ENCODE measurements at places on chromosomes 5 and 9. TPM values are rescaled to one million over a fixed set of nuclear protein-coding genes. Genes with fewer than 3 reads are reported as not detected.

GRCh38 chr5:8857051-8857450 lies 688.8 kb downstream of the SEMA5A start:
- DNase-seq = no peak

GRCh38 chr9:119273325-119273904 lies 95.8 kb downstream of the BRINP1 start:
- no peak for DNase-seq

GRCh38 chr5:144298658-144299057 lies 128.0 kb downstream of the KCTD16 start:
- no peak for DNase-seq

CENPK gene
- 22.8 TPM for polyA plus RNA-seq

C5orf58 gene
- 0.56 TPM for polyA plus RNA-seq

DNA sequence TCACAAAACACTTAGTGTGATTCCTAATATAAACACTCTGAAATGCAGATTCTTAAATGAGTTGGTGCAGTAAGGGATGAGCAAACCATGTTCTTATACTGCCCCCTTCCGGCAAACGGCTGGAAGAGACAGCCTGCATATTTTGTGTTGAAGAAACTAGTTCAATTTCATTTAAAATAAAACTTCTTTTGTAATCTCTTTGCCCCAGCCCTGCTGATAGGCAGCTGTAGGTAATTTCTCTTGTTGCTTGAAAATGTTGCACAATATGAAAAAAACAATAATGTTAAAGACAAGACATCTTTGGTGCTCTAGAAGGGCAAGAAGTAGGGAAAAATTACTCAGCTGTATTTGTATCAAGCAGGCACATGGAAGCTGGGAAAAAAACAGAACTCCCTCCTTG lies 89.7 kb upstream of the CCNG1 start:
- peak; percentile 49 for DNase-seq

RAI14 gene
- 26.7 TPM for polyA plus RNA-seq

MLANA gene
- polyA plus RNA-seq = 8.2 TPM

DNA sequence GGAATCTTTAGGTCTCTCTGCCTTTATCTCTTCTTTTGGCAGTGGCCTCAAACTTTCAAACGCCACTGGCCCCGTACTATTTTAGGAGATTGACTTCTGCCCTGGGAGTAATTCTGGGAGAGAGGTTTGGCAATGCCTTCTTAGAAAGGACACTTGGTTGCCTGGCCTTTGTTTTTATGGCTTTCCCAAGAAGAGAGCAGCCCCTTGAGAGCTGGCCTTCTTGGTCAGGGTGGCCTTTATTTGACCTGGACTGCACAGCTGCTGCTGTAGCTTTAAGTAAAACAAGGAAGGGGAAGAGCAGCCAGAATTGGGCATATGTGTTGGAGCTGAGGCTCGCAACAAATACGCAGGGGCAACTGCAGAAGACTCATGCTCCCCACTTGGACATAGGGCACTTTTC lies 60.8 kb downstream of the PTPN3 start:
- DNase-seq = peak; percentile 11

DNA sequence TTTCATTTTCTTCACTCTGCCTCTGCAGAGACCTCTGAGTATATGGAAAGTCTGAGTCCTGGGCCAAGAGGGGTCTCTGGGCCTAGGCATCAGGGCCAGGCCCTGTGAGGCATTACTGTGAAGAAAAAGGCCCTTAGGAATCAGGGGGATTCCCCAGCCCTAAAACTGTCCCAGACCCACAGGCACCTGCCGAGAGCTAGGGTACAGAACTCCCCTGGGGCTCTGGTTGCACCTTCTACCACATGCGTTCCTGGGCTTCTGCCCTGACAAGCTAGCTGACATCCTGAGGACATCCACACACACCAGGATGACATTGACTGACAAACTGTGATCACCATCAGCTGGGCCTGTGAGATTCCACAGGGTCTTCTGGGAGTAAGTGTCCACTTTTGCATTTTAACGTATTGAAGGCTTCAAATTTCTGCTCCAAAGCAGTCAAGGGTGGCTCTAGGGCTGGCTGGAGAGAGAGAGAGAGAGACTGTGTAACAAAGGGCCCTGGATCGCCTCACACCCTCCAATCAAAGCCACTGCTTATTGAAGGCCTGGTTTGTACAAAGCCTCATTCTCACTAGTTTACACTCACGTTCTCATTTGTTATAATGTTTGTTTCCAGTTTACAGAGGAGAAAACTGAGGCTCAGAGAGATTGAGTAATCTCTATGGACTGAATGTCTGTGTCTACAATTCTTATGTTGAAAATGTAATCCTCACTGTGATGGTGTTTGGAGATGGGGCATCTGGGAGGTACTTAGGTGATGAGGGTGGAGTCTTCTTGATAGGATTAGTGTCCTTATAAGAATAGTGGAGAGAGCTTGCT lies 45.1 kb downstream of the TGFBI start:
- no peak for DNase-seq

DNA sequence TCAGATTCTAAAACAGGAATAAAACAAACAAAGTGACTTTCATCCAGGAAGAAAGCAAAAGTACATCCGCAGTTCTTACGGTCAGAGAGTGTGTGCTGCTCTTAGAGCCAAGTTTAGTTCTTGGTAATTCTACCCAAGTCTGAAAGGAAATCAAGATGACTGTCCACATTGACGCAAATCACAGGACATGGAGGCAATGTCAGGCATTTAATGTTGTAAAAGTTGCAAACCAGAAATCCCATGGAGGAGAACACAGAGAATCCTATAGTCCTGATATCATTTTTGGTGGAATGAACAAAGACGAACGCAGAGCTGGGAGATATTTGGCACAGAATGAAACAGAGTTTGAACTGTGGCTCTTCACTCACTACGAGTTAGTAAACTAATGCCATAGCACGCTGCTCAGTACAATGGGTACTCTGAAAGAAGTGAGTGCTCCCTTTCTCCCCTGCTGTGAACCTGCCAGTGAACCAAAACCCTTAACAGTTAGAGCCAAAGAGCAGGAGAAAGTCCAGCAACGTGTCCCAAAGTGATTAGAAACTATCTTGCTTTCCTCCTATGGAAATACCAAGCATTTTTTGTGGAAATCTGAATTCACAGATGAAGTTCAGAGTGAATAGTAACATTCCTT lies 74.3 kb downstream of the MUSK start:
- peak; percentile 85 for DNase-seq

- no peak for DNase-seq
Observed at GRCh38 chr9:134247918-134248631, 78.2 kb upstream of the RXRA start.

DNA sequence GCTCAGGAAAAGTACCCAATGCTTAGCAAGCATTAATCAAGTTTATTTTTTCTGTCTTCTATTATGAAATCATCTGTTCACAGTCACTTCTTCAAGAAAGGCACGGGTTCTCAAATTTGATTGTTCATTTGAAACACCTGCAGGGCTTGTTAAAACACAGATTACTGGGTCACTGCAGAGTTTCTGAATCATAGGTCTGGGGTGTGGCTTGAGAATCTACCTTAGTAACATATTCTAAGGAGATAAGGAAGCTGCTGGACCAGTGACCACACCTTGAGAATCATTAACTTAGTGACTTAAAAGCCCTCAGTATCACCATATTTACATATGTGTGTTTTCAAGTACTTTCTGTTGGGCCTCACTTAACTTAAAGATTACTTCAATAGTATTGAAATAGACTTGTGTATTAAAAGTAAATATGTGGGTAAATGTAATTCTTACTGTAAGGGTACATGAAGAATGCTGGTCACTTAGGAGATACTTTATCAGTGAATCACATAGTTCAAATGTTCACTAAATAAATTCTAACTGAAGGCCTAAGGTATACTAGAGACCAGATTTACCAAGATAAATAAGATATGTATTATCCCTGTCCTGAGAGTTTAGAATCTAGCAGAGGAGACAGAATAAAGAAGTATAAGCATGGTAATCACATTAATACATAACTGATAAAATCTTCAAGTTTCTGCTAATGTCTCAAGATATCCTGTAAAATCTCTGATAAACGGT lies 1342.1 kb upstream of the C9orf72 start:
- no peak for DNase-seq

DNA sequence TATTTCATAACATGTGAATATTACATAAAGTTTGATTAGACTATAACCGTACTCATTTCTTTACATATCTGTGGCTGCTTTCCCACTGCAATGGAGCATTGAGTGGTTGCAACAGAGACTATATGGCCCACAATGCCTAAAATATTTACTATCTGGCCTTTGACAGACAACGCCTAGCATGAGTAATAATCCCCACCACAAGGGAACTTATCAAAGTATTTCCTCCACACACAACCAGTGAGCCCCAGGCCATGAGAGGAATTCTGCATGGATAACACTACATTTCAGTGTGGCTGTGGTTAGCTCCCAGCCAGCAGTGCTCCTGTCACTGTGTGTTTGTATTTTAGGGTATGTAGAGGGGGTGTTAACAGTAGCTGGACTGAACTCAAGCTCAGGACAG lies 54.8 kb downstream of the FAM81B start:
- DNase-seq = no peak

DNA sequence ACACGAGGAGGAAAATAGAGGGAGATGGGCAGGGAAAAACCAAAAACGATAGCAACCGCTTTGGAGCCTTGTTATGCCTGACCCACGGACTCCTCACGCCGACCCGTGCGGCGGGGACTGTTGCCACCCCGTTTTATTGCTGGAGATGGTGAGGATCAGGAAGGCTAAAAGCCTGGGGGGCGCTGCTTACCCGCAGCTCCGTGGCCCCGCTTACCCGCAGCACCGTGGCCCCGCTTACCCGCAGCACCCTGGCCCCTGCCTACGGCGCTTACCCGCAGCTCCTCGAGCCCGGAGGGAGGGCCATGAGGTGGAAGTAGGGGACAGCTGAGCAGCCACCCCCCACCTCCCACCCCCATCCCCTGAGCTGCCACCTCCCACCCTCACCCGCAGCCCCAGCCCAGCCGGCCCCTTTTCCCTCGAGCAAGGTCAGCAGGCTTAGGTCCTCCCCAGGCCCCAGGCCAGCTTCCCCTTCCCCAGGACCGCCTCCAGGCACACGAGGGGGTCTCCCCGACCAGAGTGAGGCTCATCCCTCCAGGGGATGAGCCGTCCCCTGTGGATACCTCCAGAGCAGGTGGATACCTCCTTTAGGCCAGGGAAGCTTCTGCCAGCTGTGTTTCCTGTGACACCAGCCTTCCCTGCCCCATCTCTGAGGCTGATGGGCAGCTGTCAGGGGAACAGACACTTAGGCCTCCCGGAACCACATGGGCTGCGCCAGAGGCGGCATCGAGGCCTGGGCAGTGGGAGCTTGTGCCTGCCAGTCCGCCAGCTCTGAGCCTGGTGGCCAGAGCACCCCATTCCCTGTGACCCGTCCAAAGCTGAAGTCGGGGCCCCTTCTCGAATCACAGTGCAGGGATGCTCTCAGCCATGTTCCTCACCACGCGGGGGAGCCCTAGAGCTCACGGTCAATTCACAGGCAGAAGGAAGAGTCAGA lies 92.3 kb downstream of the LMX1B start:
- no peak for DNase-seq

- no peak for DNase-seq
Observed at GRCh38 chr9:96154081-96154480, 147.9 kb downstream of the HSD17B3 start.

- peak; percentile 47 for DNase-seq
Observed at GRCh38 chr9:76701441-76702039, 62.7 kb upstream of the PCA3 start.

- no peak for DNase-seq
Observed at GRCh38 chr5:112762113-112762810, 24.6 kb downstream of the APC start.

DNA sequence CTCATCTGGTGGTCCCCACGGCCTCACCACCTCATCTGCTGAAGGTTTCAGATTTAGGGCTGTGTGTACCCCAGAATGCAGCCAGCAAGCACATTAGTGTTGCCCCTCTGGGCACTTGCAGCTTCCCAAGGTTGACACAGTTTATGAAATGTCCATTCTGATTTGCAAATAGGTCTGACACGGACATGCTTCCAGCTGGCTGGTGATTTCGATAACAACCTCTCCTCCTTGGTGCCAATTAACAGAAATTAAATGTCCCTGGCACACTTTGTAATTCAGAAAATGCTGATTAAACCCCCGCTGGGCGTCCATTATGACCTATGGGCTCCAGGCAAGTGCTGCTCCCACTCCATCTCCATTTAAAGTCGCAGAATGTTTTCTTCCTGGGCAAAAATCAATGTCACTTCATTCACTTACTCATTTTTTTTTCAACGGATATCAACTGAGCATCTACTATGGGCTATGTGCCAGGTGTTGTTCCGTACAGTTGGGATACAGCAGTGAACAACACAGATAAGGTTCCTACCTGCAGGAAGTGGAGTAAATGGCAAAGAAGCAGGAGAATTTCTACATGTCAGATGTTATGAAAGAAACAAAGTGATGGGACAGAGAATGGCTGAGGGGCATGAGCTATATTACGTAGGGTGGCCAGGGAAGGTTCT lies 32.0 kb downstream of the PLAC8L1 start:
- no peak for DNase-seq

DNA sequence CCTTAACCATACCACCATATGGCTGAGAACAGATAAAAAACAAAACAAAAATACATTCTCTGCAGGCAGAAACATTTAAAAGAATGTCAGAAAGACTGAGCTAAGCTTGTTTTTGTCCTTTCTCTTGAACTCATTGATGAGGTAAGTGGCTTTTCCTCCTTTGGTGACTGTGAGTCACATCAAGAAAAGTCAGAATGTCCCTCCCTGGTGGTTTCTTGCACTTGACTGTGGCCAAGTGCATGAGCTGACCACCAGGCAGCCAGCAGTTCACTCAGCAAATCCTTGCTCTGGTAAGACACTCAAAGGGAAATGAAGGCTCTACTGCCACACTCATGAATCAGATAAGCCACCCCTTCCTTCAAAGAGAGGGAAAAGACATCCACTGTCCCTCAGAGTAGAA lies 970.9 kb downstream of the TAF11L14 start:
- DNase-seq = no peak

PALM2AKAP2 gene
- 30.2 TPM for polyA plus RNA-seq

GRCh38 chr9:27628311-27628710 lies 55.0 kb upstream of the C9orf72 start:
- no peak for DNase-seq

DNA sequence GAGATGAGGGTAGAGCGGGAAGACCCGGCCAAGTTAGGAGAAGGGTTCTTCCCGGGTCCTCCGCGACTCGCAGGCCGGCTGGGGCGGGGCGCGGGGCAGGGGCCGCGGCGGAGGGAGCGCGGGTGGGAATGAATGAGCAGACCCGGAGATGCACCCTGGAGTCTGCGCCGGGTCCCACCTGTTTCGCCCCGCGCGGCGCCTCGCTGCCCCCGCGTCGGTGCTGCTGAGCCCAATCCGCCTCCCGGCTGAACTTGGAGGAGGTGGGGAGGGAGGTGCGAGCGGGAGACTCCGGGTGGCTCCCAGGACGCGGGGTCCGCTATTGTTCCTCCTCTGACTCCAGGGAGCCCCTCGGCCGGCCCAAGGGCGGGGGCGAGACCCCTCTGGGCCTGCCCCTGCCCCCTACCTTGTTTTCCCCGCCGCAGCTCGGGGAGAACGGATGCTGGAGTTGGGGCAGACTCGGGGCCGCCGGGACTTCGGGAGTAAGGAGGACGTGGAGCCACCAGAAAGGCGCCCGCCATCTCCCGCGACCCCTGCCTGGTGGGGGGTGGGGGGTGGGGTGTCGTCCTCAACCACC lies 659 bp downstream of the RAI14 start:
- DNase-seq = no peak

OTP gene
- polyA plus RNA-seq = not detected

- DNase-seq = no peak
Observed at GRCh38 chr9:116939614-116940013, 252.5 kb downstream of the TRIM32 start.

- no peak for DNase-seq
Observed at GRCh38 chr5:77568082-77568481, 70.4 kb downstream of the OTP start.

- no peak for DNase-seq
Observed at GRCh38 chr5:150246835-150247234, 42.7 kb downstream of the CAMK2A start.

- peak; percentile 47 for DNase-seq
Observed at GRCh38 chr5:64811050-64811640, 42.4 kb downstream of the CWC27 start.

PCDHGA8 gene
- 0.83 TPM for polyA plus RNA-seq

Measured in muscle of back (tissue), 13 donors.